ENCODE measurements at places on chromosomes 2 and 18. TPM values are rescaled to one million over a fixed set of nuclear protein-coding genes. Genes with fewer than 3 reads are reported as not detected.

The C1QL2 gene
- polyA plus RNA-seq = not detected

The AGXT gene
- polyA plus RNA-seq = 0.99 TPM

The DLX2 gene
- 0.26 TPM for polyA plus RNA-seq

The GLI2 gene
- polyA plus RNA-seq = 6.2 TPM

The TMEFF2 gene
- polyA plus RNA-seq = 1.3 TPM

The KIF5C gene
- 3.2 TPM for polyA plus RNA-seq

The KLF11 gene
- 13.0 TPM for polyA plus RNA-seq

The OSR1 gene
- 23.2 TPM for polyA plus RNA-seq

The VWA3B gene
- polyA plus RNA-seq = 0.69 TPM

The NOSTRIN gene
- polyA plus RNA-seq = 2.9 TPM

The GDF7 gene
- 0.05 TPM for polyA plus RNA-seq

The STAT4 gene
- 0.87 TPM for polyA plus RNA-seq

The LTBP1 gene
- 216 TPM for polyA plus RNA-seq

The LDLRAD4 gene
- 11.5 TPM for polyA plus RNA-seq

The SLC5A7 gene
- not detected for polyA plus RNA-seq

The PTMA gene
- 774 TPM for polyA plus RNA-seq

The FAM228B gene
- polyA plus RNA-seq = 60.5 TPM

The TIMM21 gene
- 120 TPM for polyA plus RNA-seq

The SLC20A1 gene
- 22.9 TPM for polyA plus RNA-seq

The SFTPB gene
- polyA plus RNA-seq = not detected

The SH2D6 gene
- polyA plus RNA-seq = 1.5 TPM

The ELP2 gene
- 90.1 TPM for polyA plus RNA-seq

The NCKAP1 gene
- 102 TPM for polyA plus RNA-seq

The MAP3K19 gene
- not detected for polyA plus RNA-seq

The SULT1C4 gene
- polyA plus RNA-seq = 21.7 TPM

The TDRD15 gene
- not detected for polyA plus RNA-seq

The NCK2 gene
- polyA plus RNA-seq = 55.0 TPM

The EPHA4 gene
- polyA plus RNA-seq = 27.1 TPM

The COL3A1 gene
- 159 TPM for polyA plus RNA-seq

The ACMSD gene
- polyA plus RNA-seq = 0.46 TPM

The IL1RL1 gene
- not detected for polyA plus RNA-seq

The CELF4 gene
- 2.1 TPM for polyA plus RNA-seq

The SETBP1 gene
- polyA plus RNA-seq = 6.3 TPM

The KCNG3 gene
- 0.20 TPM for polyA plus RNA-seq

The MAP4K3 gene
- 29.2 TPM for polyA plus RNA-seq

The KRTCAP3 gene
- polyA plus RNA-seq = 4.9 TPM

The UGT1A8 gene
- polyA plus RNA-seq = not detected

The CPSF3 gene
- polyA plus RNA-seq = 57.5 TPM

The CDC42EP3 gene
- polyA plus RNA-seq = 56.7 TPM

The FIGN gene
- 12.6 TPM for polyA plus RNA-seq

The LYPD6B gene
- polyA plus RNA-seq = 5.7 TPM

The STPG4 gene
- polyA plus RNA-seq = not detected

The C2orf80 gene
- polyA plus RNA-seq = not detected

The TTN gene
- polyA plus RNA-seq = 1,208 TPM

The PAX3 gene
- polyA plus RNA-seq = 8.0 TPM

The CD226 gene
- 0.02 TPM for polyA plus RNA-seq

Measured in cardiac muscle cell (in vitro differentiated cells and primary cell).